ENCODE measurements at places on chromosomes 2 and 18.

GRCh38 chr2:182581196-182581935, 134.7 kb upstream of the DNAJC10 start:
- no peak for DNase-seq

DNA sequence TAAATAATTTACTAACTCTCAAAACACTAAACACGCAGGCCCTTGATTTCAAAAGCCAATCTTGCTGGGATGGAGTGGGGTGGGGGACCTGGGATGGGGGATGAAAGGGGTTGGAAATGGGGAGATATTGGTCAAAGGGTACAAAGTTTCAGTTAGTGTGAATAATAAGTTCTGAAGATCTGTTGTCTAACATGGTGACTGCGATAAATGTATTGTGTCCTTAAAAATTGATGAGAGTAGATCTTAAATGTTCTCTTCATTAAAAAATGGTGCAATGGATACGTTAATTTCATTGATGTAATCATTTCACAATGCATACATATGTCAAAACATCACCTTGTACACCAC, 505 bp upstream of the ACYP2 start:
- no peak for DNase-seq

GRCh38 chr2:229159405-229159804, 111.7 kb downstream of the PID1 start:
- DNase-seq = no peak

- DNase-seq = no peak
These were observed 36.2 kb upstream of the NT5C1B start for GRCh38 chr2:18625563-18625962.

- no peak for DNase-seq
These were observed 151.4 kb downstream of the DYSF start for GRCh38 chr2:71604726-71605120.

DNA sequence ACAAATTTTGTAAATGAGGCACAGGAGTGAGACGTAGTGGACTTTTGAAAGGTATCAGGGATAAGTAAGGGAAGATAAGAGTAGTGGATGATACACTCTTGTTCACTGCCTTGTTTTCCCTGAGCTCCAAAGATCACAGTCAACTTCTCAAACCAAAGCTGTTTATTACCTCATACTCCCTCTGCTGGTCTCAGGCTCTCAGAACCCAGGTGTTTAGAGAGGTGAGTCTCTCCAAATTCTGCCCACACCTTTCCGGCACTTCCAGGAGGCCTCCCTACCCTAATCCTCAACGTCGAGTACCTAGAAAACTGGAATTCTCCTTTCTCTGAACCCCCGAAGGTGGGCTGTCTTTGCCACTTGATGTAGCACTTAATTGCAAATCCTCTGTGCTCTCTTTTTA, 621.1 kb downstream of the BCL11A start:
- DNase-seq = no peak

GRCh38 chr2:224126003-224126402, 86.9 kb upstream of the SERPINE2 start:
- DNase-seq = no peak

DNA sequence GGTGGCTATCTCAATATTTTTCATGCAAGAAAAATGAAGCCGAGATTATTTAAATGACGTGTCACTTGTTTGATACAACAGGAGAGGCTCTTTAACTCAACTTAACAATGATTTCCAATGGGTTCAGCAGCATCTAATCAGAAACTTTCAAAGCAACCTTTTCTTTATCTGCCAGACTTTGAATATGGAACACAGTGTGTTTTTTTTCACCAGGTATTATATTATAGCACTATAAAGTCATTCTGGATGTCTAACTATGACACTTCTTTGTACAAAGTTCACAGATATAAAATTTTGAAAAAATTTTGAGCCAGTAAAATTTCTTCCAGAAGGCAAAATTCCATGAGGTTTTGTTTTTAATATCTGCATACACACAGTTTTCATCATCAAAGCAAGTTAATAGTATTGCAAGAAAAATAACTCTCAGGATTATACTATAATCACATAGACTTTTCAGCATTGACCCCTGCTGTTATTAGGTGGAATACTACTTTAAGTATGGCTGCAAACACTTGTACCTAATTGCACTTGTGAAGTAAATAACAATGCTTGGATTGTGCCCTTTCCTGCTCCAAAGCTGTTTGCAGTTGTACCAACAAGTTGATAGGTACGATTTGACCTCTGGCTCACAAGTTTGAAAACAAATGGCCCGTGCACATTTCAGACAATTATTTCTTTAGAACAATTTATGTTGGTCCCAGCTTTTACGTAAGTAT, 44.0 kb upstream of the DSG1 start:
- peak; percentile 67 for DNase-seq

GRCh38 chr2:26344581-26345282, 1.2 kb upstream of the SELENOI start:
- peak; percentile 48 for DNase-seq

GRCh38 chr18:24003903-24004640, 10.5 kb upstream of the TTC39C start:
- DNase-seq = no peak

- no peak for DNase-seq
These were observed 402.7 kb downstream of the LRP1B start for GRCh38 chr2:141728142-141728541.

- DNase-seq = no peak
These were observed 100.4 kb upstream of the CD226 start for GRCh38 chr18:70047931-70048603.

- DNase-seq = peak; percentile 95
These were observed 16.6 kb upstream of the PCBP1 start for GRCh38 chr2:70070542-70071268.

- DNase-seq = no peak
These were observed 42.4 kb upstream of the LIMS1 start for GRCh38 chr2:108491848-108492247.

DNA sequence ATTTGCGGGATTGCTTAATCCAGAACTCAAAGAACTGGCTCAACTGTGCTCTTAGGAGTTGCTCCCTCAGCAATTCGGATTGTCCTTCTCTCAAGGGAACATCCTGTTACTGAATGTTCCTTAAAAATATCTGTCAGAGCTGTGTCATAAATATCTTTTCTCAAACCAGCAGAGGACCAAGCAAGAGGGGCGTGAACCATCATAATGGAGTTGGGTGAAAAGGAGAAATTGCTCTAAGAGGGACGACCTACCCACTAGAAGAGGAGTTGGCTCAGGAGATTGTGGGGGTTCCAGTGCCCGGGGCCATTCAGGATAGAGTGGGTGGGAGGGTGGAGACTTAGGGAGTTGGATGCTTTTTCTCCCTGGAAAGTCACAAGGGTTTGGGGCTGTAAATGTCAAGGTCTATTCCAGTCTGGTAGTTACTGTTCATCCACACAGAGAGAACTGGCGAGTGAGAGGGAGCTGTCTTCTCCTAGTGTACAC, 59.5 kb downstream of the MERTK start:
- no peak for DNase-seq

GRCh38 chr18:69658685-69659084, 258.0 kb downstream of the DOK6 start:
- no peak for DNase-seq

GRCh38 chr2:99801327-99801901, 311.6 kb upstream of the REV1 start:
- DNase-seq = no peak

DNA sequence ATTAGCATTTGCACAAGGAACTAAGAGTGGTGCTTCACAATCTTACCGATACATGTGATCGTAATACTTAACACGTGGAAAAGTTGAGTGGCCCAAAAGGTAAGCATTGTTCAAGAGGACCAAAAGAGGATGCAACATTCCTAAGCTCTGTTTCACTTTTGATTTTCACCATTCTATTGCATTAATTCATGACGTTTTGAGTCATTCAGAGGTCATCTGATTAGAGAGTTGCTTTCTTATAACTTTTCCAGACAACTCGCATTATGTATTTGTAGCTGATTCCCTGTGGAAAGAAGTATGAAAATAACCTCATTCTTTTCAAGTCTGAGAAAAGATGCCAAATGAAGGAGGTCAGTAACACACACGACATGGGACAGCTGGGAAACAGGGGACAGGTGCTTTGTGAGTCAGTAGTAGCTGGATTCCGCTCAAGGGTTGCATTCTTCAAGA, 344.4 kb downstream of the RND3 start:
- DNase-seq = no peak

DNA sequence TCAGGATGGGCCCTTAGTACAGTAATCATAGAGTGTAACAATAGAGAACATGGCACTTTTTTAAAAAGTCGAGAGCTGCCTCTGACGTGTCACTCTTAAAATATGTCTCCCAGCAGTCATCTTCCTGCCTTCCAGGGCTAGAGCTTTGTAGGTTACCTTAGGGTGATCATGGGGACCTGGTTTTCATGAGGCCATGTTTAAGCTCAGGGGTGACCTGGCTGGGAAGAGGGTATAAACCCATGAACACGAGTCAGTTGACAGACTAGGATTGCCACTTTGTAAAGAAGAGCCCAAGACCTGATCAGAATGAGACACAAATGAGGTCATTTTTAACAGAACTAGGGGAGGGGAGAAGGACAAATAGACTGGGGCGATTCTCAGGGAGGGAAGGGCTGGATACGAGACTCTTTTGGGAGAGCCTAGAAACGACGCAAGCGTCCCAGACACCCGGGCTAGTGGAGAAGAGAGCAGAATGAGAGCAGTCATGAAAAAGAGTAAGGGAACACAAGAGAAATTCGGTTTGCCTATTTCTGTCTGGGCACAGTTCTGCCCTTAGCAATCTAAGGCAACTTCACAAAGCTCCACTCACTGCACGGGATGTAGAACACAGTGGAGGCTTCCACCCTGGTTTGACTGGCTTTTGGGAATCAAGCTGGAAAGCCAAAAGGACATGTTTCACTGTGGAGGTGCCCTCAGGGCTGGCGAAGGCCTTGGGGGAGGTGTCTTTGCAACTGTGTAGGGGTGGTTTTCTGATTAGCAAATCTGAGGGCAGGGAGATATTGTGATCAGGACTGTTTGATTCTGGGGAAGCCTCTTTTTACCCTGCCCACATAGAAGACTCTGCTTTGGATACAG, 1.8 kb upstream of the RAB31 start:
- DNase-seq = no peak

- DNase-seq = peak; percentile 58
These were observed 512.7 kb downstream of the CMPK2 start for GRCh38 chr2:6352906-6353515.

GRCh38 chr2:96161898-96162297, 16.7 kb upstream of the DUSP2 start:
- no peak for DNase-seq

- DNase-seq = no peak
These were observed 182.7 kb upstream of the LHCGR start for GRCh38 chr2:48938231-48938630.

- no peak for DNase-seq
These were observed 44.6 kb upstream of the B3GNT2 start for GRCh38 chr2:62151306-62151638.

DNA sequence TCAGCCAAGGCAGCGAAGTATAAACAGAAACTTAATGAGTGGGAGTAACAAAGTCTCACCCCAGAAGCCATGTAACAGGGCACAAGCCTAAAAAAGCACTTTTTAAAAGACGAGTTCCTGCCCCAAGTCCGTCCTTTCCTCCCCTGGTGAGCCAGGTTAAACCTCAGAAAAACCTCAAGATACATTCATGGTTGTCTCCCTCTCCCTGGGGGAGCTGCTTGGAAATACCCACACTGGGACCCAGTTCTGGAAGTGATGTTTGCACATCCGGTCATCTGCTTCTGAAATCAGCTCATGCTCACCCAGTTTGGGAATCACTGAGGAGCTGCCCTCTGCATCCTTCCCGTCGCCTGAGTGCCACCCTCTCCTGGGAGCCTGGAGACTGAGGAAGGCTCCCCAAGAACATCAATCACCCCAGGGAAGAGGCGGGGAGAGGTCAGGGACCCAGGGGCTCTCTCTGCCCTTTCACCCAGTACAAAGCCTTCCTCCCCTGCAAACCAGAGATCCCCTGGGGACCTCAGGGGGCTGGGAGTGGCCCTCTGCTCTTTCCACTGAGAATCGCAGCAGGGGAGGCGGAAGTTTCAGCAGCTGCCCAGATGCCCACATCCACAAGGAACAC, 150.6 kb upstream of the AGAP1 start:
- DNase-seq = no peak

DNA sequence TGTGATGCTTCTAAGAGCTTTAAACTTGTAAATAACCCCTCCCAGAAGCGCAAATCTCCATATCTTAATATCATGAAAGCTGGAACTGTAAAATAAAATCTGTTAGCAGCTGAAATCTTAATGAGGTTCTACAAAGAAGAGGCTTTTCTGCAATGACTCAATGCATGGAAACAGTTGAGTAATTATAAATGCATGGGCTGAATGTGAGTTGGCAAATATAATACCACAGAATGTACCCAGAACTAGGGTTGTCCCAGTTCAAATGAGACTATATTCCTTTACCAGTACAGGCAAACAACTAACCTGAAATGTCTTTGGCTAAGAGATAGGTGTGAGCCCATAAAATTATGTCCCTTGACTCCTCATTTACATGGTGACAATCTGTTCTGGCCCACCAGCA, 52.9 kb downstream of the SATB2 start:
- no peak for DNase-seq

GRCh38 chr2:207635468-207636200, 10.4 kb upstream of the METTL21A start:
- DNase-seq = no peak

- DNase-seq = no peak
These were observed 9.0 kb upstream of the YWHAQ start for GRCh38 chr2:9639740-9640343.

- DNase-seq = no peak
These were observed 90.0 kb upstream of the ALPP start for GRCh38 chr2:232288489-232289030.

DNA sequence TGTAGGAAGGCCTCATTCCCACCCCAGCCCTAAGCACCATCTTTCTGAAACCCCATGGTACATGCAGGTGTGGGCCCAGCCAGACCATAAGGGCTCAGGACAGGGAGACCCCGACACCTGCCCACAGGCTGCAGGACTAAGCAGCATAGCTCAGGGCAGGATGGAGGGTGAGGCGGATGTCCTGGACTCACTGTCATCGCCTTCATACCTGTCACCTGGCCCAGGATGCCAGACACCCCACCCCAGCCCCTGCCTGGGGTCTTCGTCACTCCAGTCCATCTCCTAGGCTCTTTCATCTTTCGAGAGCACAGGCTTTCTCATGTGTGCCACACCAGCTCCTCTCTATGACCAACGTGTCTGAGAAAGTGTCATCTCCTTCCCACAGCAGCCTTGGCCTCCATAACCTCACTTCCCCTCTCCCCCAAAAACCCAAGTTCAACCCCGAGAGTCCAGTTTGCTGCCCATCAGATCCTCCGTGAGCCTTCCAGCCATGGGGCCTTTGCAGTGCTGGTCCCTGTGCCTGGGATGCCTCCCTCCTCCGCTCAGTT, 71.5 kb downstream of the EMX1 start:
- DNase-seq = no peak

DNA sequence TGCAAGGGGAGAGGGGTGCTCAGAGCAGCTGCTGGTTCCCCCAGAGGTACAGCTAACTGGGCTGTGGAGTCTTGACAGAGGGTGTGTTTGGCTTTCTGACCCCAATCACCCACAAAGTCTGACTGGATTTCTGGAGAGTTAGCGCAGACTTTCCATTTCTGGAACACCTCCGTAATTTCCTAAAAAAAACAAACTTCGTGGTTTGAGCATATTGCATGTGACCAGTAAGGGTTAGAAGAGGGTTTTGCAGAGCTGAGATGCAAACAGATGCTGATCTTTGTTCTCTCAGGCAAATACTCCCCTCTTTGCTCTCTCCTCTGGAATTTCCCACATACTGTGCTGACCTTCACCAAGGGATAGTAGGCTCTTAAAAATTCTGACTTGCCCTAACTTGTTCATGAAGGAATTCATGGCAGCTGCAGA, 44.5 kb upstream of the TMEM247 start:
- DNase-seq = no peak

- DNase-seq = no peak
These were observed 131.2 kb downstream of the THADA start for GRCh38 chr2:43464590-43464989.

- no peak for DNase-seq
These were observed 928.8 kb downstream of the CNTNAP5 start for GRCh38 chr2:124953921-124954320.

Data from Karpas-422 (cell line).